ENCODE measurements at places on chromosomes 7 and 10. TPM values are rescaled to one million over a fixed set of nuclear protein-coding genes. Genes with fewer than 3 reads are reported as not detected.

ANXA8 gene
- total RNA-seq: 0.16 TPM

TBC1D12 gene
- total RNA-seq: 13.1 TPM

TBL2 gene
- total RNA-seq: 33.6 TPM

MPLKIP gene
- 32.1 TPM for total RNA-seq

NODAL gene
- total RNA-seq: not detected

TAS2R41 gene
- not detected for total RNA-seq

EPDR1 gene
- total RNA-seq: 17.0 TPM

MYOZ1 gene
- total RNA-seq: 3.5 TPM

DNA sequence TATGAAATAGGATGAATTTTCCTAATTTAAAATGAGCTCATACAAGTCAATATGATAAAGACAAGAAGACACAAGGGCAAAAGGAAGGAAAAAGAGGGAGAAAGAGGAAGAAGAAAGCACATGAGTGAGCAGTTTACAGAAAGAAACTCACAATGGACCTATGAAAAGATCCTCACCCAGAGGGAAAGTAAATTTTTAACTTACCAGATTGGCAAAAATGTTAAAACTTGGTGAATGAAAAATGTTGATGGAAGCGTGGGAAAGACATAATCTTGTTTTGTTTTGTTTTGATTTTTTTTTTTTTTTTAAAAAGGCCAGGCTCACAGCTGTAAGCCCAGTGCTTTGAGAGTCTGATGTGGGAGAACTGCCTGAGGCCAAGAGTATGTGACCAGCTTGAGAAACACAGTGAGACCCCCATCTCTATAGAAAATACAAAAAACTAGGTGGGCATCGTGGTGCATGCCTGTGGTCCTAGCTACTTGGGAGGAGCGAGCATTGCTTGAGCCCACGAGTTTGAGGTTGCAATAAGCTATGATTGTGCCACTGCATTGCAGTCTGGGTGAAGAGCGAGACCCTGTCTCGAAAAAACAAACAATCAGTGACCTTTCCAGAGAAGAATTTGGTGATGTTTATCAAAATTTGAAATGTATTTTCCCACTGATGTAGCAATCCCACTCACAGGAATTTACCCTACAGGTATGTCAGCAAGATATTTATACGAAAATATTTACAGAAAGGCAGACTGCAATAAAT lies 152.9 kb upstream of the ASAH2 start:
- no peak for DNase-seq

DNA sequence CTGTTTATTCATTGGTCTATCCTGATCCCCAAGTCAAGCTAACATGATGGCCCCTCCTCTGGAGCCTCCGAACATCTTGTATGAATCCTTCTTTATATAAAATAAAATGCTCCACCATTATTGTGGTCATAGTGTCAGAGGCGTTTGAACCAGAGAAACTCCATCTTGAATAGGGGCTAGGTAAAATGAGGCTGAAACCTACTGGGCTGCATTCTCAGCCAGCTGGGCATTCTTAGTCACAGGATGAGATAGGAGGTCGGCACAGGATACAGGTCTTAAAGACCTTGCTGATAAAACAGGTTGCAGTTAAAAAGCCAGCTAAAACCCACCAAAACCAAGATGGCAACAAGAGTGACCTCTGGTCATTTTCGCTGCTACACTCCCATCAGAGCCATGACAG lies 905.8 kb upstream of the AUTS2 start:
- no peak for DNase-seq

DNA sequence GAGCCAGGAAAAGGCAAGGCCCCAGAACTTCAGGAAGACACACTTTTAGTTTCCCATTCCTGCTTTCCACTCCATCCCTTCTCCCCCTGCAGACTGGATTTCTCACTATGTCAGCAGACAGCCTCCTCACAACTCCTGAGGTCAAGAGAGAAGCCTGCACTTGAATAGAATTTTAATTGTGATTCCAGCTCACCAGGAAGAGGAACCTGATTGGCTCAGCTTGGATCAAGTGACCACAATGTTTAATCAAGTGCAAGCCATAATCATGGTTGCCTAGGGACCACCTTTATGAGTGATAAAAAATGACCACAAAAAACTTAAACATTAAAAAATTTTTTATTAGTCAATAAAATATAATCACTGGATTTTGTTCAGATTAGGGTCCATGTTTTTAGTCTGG lies 244.7 kb upstream of the RHOBTB1 start:
- no peak for DNase-seq

- no peak for DNase-seq
These were observed 17.1 kb upstream of the TMEM120A start for GRCh38 chr7:76011442-76011861.

DNA sequence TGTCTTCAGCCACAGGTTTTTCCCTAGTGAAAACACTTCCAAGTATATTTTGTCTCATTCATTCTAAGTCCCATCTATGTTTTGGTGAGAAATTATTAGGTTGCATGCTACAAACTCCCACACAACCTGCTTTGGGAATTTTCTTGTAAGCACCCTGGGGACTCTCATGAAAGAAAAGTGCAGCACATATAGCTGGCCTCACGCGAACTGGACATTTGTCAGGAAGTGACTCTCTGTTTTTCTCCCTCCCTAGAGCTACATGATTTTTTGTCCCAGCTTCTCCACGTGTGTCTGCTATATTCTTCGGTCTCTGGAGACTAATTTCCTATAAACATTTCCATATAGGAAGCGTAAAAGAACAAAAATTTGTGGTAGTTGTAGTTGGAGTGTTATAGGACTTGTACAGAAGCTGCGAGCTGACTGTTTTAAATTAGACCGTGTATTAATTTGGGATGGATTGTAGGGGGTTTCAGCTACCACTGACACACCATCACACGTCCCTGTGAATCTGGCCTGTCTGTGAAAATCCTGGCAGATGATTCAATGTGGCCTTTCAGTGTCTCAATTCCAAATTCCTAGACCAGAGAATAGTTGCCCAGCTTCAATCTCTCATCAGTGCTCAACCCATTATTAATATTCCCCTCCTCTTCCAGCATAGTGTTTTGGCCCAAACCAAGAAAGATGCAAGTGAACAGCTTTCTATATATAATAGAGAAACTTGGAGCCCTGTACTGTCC lies 40.2 kb downstream of the ARL4A start:
- DNase-seq: no peak

GRCh38 chr10:120650705-120651399 lies 193.8 kb downstream of the PLPP4 start:
- DNase-seq: no peak

DNA sequence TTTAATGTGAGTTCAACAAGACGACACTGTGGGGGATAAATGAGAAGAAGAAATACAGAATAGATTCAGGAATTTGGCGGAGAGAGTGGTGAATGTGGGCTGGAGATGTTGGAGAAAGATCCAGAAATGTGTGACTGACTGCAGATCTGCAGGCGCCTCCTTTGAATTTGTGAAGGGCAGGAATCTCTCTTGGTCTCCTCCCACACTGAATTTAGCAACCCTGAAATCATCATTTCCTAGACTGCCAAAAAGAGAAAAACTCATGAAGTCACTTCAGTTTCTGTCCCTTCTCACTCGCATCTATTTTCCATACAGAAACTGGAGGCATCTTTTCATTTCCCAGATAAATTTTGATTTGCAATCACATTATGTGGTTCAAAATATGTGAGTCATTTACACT lies 128.7 kb downstream of the GNAI1 start:
- DNase-seq: no peak

- DNase-seq: peak; percentile 75
These were observed 27.4 kb downstream of the PILRA start for GRCh38 chr7:100400656-100401055.

GRCh38 chr7:141016349-141016748 lies 1.6 kb upstream of the MRPS33 start:
- no peak for DNase-seq

GRCh38 chr10:25778646-25779045 lies 155.4 kb upstream of the MYO3A start:
- DNase-seq: no peak

GRCh38 chr7:12879139-12879538 lies 191.7 kb downstream of the ARL4A start:
- DNase-seq: no peak

DNA sequence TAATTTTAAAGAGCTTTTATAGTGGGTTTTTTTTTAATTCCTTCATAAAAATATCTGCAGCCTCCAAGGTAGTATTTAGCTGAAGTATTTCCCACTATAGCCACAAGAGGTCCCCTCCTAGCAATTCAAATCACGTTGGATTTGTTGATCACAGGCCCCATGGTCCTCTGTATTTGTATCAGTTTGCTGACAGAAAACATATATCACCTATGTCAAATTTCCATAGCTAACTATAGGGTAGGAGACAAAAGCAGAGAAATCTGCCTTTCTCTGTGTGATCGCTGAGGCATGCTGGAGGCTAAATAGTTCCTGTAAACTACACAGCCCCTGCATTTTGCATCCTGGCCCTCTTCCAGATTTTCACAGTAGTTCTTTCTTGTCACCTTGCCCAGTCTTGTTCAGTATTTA lies 1.7 kb upstream of the CTNNA3 start:
- DNase-seq: no peak

DNA sequence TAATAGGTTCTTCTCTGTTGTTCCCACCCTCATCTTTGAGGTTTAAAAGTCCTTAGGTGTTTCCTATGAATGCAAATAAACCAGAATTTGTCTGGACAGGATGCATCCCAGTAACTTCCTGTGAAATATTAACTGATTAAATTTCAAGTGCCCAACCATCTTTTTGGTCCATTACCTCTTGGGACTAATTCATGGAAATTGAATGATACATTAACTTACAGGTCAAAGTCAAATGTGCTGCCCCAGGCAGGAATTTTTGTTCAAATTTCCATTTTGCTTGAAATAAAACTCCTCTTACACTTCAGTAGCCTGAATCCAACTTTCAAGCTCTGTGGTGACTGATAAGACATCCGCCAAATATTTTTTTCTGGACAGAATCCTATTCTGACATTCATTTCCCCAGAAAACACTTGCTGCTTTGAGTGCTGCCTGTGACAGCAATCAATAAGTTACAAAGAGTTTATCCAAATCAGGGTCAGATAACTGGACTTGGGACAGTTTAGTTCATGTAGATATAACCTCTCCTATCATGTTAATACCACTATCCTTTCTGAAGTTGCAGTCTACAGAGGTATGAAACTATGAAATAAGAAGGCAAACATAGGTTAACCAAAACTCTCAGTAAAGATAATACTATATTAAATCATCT lies 383.5 kb downstream of the POM121L12 start:
- DNase-seq: peak; percentile 64

- peak; percentile 41 for DNase-seq
These were observed 97.5 kb downstream of the MICALL2 start for GRCh38 chr7:1361756-1362125.

- DNase-seq: no peak
These were observed 682.7 kb upstream of the FZD8 start for GRCh38 chr10:36324831-36325230.

DNA sequence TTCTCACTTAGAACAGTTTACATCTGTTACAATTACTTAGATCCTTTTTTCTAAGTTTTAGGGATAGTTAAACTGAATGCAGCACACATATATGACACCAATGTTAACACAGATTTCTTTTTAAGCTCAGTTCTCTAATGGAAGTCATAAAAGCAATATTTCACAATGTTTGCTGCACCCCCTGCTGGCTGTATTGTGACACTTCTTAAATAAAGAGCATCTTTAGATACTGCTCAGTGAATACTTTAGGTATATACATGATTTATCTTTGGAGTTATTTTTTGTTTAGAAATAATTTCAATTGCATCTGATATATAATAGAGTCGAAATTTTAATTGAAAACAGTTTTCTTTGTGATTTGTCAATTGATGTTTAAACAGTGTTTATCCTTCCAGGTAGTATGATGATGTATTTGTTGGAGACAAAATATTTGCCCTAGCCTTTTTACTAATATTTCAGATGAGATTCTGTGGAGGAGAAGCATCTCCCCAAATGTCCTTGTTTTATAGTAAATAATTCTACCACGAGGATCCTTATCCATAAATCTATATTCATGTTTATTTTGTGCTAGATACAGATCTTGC lies 174.4 kb downstream of the ST7 start:
- peak; percentile 83 for DNase-seq

DNA sequence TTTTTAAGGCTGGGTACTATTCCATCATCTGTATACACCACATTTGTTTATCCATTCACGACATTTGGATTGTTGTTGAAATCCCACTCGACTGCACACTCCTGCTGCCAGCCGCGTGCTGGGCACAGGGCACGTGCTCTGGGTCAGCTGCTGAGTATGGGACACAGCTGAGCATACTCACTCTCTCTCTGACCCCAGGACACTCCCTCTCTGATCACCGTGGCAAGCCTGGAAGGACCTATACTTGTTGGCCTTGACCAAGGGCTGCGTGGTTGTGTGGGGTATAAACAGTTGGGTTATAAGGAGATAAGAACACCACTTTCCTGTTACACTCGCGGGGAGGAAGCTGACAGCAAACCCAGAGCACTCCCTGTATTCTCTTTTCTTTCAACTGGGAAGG lies 153.0 kb upstream of the RHEB start:
- no peak for DNase-seq

GRCh38 chr10:69800109-69800508 lies 1.6 kb upstream of the COL13A1 start:
- peak; percentile 83 for DNase-seq

All from kidney (tissue), 22 donors.